Endothelial cell (in vitro differentiated cells): ENCODE measurements at places on chromosomes 16 and 17.

DNA sequence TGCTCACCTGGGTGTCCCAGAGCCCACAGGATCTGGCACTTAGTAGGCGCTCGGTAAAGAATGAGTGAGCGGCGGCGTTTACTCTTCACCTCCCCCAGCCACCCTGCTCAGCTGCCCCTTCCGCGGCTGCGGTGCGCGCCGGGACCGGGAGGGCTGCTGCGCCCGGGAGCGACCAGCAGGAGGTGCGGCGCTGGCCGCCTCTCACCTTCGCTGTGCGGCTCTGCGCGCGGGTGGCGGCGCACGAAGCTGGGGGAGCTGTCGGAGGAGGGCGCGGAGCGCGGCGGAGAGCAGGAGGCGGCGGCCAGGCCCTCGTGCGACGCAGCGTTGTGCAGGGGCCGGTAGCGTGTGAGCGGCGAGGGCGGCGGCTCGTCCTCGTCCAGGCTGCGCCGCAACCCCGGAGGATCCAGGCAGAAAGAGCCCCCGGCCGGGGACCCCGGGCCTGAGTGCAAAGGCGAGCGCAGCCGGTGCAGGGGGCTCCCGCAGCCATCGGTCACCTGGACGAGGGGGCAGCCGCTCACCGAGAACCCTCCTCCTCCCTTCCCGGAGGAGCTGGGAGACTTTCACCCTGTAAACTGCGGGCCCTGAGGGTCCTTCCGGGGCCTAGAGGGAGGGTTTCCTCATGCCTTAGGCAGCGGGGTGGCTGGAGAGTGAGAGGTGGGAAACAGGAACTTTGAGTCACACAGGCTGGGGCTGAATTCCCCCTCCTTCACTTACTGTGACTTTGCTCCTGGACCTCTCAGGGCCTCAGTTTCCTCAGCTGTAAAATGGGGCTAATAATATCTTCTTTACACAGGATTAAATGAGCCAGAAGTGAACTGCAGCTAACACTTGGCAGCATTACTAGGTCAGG lies 12.5 kb downstream of the SAMD14 start:
- DNase-seq = peak; percentile 80

- no peak for DNase-seq
These were observed 48.8 kb downstream of the PRMT7 start for GRCh38 chr16:68359398-68360191.

DNA sequence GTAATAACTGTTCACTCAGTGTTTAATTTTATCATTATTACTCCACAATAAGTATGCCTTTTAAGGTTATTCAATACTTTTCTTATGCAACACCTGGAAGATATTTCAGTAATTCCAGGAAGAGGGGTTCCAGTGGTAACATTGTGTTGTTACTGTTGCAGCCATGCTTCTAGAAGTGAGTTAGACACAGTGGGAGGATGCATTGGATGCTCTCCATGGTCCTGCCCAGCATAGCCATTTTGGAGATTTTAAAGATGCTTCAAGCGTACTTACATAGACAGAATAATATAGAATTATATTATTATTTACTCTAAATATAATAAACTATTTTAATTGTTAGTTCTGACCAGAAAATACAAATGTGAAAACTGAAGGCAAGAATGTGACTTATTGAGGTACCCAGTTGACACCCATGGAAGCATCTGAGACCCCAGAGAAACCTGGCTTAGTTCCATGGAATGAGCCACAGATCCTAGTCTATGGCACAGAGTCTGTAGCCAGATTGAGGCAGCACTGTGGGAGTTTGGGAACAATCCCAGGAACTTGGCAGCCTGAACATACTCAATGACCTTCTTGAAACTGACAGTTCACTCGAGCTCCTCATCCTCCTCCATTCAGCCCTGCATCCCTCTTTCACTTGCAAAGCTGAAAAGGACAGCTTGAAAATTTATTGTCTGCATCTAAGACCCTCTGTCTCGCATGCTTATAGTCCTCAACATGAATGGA lies 190.1 kb upstream of the HS3ST4 start:
- DNase-seq = peak; percentile 8

GRCh38 chr17:17780922-17781590 lies 55.7 kb downstream of the SREBF1 start:
- DNase-seq = peak; percentile 60

DNA sequence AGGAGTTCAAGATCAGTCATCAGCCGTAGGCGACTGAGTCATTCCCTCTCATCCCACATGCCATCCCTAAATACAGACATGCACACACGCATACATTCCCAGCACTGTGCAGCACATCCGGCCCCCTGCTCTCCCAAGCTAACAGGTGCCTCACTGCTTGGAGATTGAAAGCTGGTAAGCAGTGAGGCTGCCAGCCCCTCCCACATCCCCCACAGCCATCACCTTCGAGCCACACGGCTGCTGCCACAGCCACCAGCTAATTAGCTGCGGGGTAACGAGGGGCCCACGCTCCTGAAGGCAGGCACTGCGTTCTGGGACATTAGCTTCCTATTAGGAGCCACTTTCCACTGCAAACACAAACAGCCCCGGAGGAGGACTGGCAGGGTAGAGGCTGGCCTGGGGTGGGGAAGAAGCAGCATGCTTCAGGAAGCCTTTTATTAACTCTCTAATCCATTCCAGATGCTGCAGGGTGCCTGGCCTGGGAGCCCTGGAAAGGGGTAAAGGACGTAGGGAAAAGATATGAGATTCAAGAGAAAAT lies 179.6 kb downstream of the CCT6B start:
- no peak for DNase-seq

DNA sequence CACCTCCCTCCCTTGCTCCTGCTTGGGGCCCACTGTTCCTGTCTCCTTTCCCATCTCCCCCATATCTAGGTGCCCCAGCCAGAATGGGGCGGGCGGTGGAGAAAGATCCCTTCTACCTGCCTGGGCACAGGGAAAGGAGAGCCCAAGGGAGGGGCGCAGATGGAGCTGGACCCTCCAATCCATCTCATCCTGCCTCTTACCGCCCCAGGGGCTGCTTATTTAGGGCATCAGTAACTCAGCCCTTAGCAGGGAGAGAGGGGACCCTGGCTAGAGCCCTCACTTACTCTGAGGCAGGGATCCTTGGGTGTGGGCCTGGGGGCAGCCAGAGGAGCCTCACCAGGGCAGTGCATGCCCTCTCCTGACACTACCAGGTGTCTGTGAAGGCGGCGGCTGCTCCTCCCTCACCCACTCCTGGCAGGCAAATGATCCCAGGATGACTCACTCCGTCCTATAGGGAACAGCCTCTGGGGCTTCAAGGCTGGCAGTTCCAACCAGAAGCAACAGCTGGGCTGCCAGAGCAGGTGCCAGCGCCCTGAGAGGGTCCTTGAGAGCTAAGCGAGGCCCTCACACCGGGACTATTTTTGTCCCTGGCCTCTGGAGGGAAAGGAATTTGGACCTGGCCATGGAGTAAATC lies 16.3 kb upstream of the BCAR1 start:
- no peak for DNase-seq

DNA sequence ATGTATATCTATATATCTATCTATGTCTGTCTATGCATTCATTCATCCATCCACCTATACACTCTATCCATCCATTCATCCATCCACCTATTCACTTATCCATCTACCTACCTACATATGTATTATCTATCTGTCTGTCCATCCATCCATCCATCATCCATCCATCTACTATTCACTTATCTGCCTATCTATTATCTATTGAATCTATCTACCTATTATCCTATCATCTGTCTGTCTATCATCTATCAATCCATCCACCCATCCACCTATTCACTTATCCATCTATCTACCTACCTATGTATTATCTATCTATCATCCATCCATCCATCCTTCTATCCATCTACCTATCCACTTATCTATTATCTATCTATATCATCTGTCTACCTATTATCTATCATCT lies 302.3 kb downstream of the SHISA9 start:
- DNase-seq = no peak

DNA sequence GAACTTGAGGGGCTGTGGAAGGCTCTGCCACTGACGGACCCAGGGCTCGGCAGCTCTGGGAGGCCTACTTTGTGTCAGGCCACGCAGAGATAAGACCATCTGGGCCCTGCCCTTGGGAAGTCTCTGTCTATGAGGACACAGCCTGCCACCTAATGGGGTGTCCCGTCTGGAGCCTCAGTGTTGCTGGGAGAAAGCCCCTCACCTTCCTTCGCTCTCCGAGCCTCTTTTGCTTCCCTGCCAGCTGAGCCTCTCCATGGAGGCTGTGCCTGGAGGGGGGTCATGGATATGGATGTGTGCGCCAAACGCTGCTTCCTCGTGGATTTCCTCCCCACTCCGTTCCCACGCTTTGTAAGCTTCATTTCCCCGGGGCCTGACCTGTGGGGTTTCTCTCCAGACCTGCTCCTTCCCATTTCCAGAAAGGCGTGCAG lies 228.8 kb downstream of the SEC14L1 start:
- DNase-seq = no peak

GRCh38 chr17:7336240-7337175 lies at the start of gene ACAP1:
Gene ACAP1, plus strand, starts transcription at chr17:7336529. Its CDS starts 206 bp downstream, at chr17:7336735.
- peak; percentile 13 for DNase-seq

GRCh38 chr17:72697602-72698146 lies 394.8 kb downstream of the SLC39A11 start:
- DNase-seq = no peak

DNA sequence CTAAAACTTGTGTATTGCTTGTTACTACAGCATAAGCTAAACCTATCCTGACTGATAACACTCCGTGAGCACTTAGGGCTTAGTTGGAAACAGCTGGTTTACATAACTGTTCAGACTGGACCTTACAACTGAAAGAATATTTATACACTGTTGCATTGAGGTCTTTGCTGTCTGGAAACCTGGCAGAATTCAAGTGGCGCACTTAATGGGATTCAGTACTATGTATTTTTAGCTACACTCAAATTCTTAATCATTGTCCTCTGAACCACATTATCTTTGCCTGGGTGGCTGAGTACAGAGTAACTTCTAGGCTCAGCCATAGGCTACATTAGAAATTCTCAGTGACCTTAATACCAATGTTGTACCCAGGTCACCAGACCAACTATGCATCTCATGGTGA lies 172.9 kb downstream of the PMP22 start:
- no peak for DNase-seq

GRCh38 chr16:4534151-4534790 lies 4.3 kb downstream of the CDIP1 start:
- no peak for DNase-seq

DNA sequence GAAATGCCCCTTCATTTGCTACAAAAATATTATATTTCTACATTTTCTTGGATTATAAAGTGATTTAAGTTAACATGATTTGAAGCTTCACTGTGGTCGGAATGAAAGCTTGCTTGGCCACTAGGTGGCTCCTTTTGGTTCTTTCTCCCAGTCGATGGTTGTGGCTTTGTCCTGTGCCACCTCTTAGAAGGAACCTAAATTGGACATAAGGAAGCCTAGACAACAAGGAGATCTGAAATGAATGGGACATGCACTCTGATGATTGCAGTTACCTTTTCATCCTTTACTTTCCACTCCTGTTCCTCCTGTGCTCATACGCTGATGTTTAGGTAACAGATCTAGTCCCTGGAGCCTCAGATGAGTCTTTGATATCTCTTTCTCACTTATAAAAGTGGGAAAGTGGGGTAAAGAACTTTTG lies 39.2 kb downstream of the FTO start:
- peak; percentile 8 for DNase-seq
